T-cell (primary cell): ENCODE measurements at places on chromosomes 5 and 9. TPM values are rescaled to one million over a fixed set of nuclear protein-coding genes. Genes with fewer than 3 reads are reported as not detected.

The NRG2 gene
- 0.13 TPM for total RNA-seq

The SPINK4 gene
- not detected for total RNA-seq

The BHMT2 gene
- total RNA-seq, result 0.38 TPM

The DDX4 gene
- not detected for total RNA-seq

The SET gene
- 279 TPM for total RNA-seq

GRCh38 chr5:1846583-1846982, 36.1 kb downstream of the IRX4 start:
- H3K4me3 ChIP-seq, result no peak overlapping the region
- peaks cover 2% of the 10 kb centered on the region for H3K4me1 ChIP-seq
- H3K36me3 ChIP-seq, result no peaks in the 10 kb centered on the region
- peaks cover 34% of the 10 kb centered on the region for H3K27me3 ChIP-seq
- no peak overlapping the region for H3K27ac ChIP-seq

DNA sequence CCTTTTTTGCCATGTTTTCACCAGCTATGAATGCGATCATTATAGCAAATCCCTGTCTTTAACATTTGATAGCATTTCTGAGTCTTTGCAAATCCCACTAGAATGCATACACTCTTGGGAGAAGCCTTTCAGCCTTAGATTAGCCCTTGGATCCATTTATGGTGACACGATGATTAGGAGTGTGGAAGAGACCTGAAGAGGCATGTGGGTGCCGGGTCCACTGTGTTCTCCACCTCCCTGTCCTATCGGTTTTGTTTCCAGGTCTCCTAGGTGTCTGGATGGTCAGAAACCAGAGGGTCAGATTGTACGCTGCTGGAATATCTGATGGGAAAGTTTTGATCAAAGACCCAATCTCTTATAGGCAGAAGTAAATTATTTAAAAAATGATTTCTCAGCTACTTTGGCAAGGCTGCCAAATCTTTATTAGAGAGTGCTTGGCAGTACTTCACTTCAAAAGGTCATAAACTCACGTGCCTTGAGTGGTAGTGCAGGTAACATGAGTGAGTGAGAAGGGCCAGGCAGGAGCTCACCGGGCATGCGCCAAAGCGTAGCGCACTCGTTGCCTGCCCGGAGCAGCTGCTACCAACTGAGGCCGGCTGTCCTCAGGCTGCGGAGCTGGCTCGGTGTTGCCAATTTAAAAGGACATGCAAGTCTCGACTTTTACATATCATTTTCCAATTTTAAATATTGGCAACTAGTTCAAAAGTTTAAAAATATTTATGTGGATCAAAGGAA, 51.3 kb downstream of the PCSK5 start:
- no peaks in the 10 kb centered on the region for H3K4me1 ChIP-seq
- DNase-seq, result no peak
- H3K36me3 ChIP-seq, result no peaks in the 10 kb centered on the region
- no peak overlapping the region for H3K4me3 ChIP-seq
- H3K27ac ChIP-seq, result no peak overlapping the region
- no peaks in the 10 kb centered on the region for H3K27me3 ChIP-seq

DNA sequence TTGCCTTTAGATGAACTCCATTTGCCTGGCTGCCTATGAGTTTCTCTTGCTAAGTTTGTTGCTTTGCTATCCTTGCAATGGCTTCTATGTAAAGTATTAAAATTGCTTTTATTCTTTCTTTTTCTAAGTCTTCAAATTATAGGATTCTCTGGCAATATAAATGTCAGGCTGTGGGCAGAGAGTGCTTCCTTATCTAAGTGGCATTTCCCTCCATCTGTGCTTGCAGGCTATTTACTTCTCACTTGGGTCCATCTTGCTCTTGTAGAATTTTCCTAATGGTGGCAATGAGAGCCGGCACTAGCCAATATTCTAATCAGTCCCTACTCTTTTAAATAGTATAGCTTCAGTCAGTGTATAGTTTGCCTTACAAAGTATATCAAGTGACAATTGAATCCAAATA, 63.3 kb downstream of the FAM174A start:
- no peaks in the 10 kb centered on the region for H3K27me3 ChIP-seq
- no peak overlapping the region for H3K4me3 ChIP-seq
- DNase-seq, result no peak
- H3K36me3 ChIP-seq, result no peaks in the 10 kb centered on the region
- no peak overlapping the region for H3K27ac ChIP-seq

- H3K27ac ChIP-seq, result no peak overlapping the region
- H3K4me3 ChIP-seq, result no peak overlapping the region
- peaks cover 8% of the 10 kb centered on the region for H3K27me3 ChIP-seq
- H3K36me3 ChIP-seq, result no peaks in the 10 kb centered on the region
Observed at GRCh38 chr5:72651109-72651508, 143.9 kb upstream of the ZNF366 start.

- no peaks in the 10 kb centered on the region for H3K36me3 ChIP-seq
Observed at GRCh38 chr5:142807372-142807911, 37.3 kb downstream of the ARHGAP26 start.

- no peak overlapping the region for H3K4me3 ChIP-seq
- peaks cover 4% of the 10 kb centered on the region for H3K27me3 ChIP-seq
- no peak overlapping the region for H3K27ac ChIP-seq
Observed at GRCh38 chr9:14747111-14747510, 24.6 kb upstream of the CER1 start.

GRCh38 chr9:108316630-108317029, 539.2 kb downstream of the ACTL7B start:
- no peaks in the 10 kb centered on the region for H3K27me3 ChIP-seq
- no peak for DNase-seq
- no peaks in the 10 kb centered on the region for H3K36me3 ChIP-seq
- no peak overlapping the region for H3K27ac ChIP-seq

- H3K27ac ChIP-seq, result no peak overlapping the region
- H3K4me1 ChIP-seq, result peaks cover 30% of the 10 kb centered on the region
- H3K36me3 ChIP-seq, result no peaks in the 10 kb centered on the region
- DNase-seq, result no peak
Observed at GRCh38 chr5:54672871-54673270, 155.3 kb downstream of the SNX18 start.

GRCh38 chr5:65769539-65769938, 47.5 kb downstream of the NLN start:
- no peaks in the 10 kb centered on the region for H3K36me3 ChIP-seq
- no peaks in the 10 kb centered on the region for H3K4me1 ChIP-seq
- no peak overlapping the region for H3K4me3 ChIP-seq
- no peaks in the 10 kb centered on the region for H3K27me3 ChIP-seq

- H3K27ac ChIP-seq, result no peak overlapping the region
- no peaks in the 10 kb centered on the region for H3K36me3 ChIP-seq
- no peak overlapping the region for H3K4me3 ChIP-seq
Observed at GRCh38 chr5:170638051-170638450, 134.2 kb downstream of the KCNIP1 start.

DNA sequence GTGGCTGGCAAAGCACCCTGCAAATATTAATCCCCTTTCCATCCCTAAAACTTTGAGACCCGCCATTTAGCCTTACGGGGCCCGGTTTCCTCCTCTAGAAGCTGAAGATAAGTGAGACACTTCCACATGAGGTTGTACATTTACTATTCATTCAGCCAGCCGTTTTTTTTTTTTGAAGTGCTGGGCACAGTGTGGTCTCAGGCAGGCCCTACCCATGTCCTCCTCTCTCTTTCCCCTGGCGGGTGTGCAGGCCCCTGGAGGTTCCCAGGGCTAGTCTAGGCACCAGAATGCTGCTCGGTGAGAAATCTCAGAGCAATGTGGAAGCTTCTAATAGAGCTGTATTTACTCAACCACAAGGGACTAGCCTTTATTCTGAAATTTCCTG, 107.4 kb upstream of the LARP1 start:
- no peaks in the 10 kb centered on the region for H3K36me3 ChIP-seq
- H3K27ac ChIP-seq, result no peak overlapping the region
- peaks cover 15% of the 10 kb centered on the region for H3K4me1 ChIP-seq
- peak overlapping the region; percentile 39 for H3K4me3 ChIP-seq
- no peak for DNase-seq
- peaks cover 2% of the 10 kb centered on the region for H3K27me3 ChIP-seq

- DNase-seq, result no peak
- H3K27me3 ChIP-seq, result peaks cover 87% of the 10 kb centered on the region
- no peak overlapping the region for H3K4me3 ChIP-seq
- H3K36me3 ChIP-seq, result no peaks in the 10 kb centered on the region
Observed at GRCh38 chr5:138639326-138639725, 64.1 kb upstream of the HSPA9 start.

GRCh38 chr5:81232464-81233079, 550 bp upstream of the CKMT2 start:
- no peaks in the 10 kb centered on the region for H3K27me3 ChIP-seq
- peaks cover 6% of the 10 kb centered on the region for H3K4me1 ChIP-seq
- DNase-seq, result no peak
- no peak overlapping the region for H3K4me3 ChIP-seq
- H3K27ac ChIP-seq, result no peak overlapping the region

DNA sequence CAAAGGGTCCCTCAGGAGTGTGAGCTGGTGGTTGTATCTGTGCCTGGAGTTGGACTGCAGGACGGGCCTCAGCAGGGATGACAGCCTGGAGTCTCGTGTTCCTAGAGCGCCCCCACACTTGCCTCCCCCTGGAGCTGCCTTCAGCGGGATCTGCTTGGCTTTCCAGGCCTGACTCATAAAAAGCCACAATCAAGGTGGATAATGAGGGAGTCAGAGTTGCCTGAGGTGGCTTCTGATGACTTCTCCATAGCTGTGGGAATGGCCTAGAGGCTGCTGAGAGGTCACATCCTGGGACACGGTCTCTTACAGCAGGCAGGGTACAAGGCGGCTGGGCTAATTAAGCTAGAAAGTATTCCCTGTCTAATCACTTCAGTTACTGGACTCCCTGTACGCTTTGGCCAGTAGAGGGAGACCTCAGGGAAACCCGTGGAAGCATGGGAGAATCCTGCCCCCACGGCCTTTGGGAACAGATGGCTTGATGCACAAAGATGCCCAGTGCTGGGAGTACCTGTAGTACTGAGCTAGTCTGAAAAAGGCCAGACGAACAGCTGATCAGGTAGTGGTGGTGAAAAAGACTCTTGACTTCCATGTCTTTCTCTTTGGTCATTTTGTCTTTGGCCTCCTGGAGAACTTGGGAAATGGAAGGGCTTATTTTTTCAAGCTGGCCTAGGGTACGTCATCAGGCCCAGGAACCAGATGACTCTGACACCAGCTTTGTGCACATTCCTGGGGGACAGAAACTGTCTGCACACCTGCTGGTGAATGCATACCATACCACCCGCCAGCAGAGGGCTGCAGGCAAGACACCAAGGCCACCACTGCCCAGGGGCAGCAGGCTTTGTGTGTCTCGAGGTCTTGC, 16.1 kb upstream of the FRRS1L start:
- peaks cover 13% of the 10 kb centered on the region for H3K4me1 ChIP-seq
- peaks cover 13% of the 10 kb centered on the region for H3K27me3 ChIP-seq
- DNase-seq, result no peak
- H3K27ac ChIP-seq, result no peak overlapping the region

- H3K4me1 ChIP-seq, result peaks cover 14% of the 10 kb centered on the region
- no peak overlapping the region for H3K4me3 ChIP-seq
- no peaks in the 10 kb centered on the region for H3K36me3 ChIP-seq
- H3K27me3 ChIP-seq, result no peaks in the 10 kb centered on the region
- no peak for DNase-seq
- no peak overlapping the region for H3K27ac ChIP-seq
Observed at GRCh38 chr9:4563105-4563504, 72.8 kb downstream of the SLC1A1 start.
